Brain microvascular endothelial cell (primary cell): ENCODE measurements at places on chromosomes 12 and 14.

DNA sequence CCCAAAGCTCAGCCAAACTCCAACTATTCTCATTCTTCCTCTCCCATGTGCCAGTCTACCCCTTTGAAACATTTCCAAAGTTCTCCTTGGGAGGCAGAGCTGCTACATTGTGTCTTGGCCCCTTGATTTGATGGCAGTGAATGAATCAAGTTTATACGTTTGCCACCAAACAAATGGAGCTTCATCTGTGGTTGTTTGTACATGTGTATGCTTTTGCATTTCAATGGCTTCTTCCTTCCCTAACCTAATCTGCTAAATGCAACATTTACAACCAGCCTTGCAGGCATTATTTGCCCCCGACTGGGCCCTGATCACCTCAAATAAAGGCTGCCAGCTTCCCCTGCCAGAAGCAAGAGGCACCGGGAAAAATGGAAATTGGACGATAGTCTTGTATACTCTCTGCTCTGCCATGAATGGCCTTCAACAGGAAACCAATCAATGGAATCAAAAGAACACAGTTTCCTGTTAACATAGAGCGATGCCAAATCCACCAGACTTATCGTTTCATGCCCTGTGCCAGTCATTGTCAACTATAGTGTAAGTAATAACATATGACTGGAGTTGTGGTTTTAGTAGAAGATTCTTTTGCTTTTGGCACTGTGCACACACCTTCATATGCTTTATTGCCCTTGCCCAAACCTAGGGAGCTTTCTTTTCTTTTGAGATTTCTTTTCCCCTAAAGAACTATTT, 97.8 kb downstream of the TMEM30B start:
- DNase-seq = no peak

DNA sequence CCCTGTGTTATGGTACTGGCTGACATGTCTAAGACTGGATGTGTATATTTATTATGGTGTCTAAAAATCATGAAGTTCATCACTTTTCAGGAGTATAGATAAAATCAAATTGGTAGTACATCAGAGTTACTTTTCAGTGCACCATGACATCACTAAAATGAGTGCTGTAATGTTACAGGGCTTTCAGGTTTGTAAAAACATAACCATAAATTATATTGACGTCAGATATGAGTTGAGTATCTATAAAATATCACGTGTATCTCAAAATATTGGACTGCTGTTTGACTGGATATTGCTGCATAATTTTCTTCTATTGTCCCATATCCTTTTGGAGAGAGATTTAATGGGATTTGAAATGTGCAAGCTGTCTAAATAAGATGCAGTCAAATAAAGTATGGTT, 22.0 kb downstream of the NAA30 start:
- DNase-seq = no peak

GRCh38 chr12:40202095-40203059, 22.4 kb upstream of the LRRK2 start:
- DNase-seq = no peak

GRCh38 chr12:26853303-26854030, 20.5 kb upstream of the ITPR2 start:
- DNase-seq = peak; percentile 52

- no peak for DNase-seq
Observed at GRCh38 chr12:58980768-58981167, 60.5 kb upstream of the LRIG3 start.

GRCh38 chr12:80015660-80016059, 80.8 kb upstream of the PPP1R12A start:
- DNase-seq = no peak

GRCh38 chr12:3437986-3438385, 53.0 kb upstream of the PRMT8 start:
- DNase-seq = no peak

DNA sequence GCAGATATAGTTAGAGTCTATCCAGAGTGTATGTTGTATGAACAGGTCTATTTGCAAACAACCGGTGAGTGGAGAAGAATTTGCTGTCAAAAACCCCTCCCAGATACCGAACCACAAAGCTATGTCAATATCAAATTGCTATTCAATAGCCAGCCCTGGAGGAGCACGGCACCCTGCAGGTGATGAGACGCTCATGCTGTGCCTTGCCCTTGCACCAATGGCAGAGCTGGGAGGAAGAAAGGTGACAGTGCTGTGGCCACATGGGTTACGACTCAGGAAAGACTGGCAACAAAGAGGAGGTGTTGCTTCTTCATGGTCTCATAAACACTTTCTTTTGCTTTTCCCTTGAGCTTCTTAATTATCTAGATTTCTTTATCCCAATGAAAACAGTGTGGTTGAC, 55.7 kb downstream of the PAX9 start:
- no peak for DNase-seq

DNA sequence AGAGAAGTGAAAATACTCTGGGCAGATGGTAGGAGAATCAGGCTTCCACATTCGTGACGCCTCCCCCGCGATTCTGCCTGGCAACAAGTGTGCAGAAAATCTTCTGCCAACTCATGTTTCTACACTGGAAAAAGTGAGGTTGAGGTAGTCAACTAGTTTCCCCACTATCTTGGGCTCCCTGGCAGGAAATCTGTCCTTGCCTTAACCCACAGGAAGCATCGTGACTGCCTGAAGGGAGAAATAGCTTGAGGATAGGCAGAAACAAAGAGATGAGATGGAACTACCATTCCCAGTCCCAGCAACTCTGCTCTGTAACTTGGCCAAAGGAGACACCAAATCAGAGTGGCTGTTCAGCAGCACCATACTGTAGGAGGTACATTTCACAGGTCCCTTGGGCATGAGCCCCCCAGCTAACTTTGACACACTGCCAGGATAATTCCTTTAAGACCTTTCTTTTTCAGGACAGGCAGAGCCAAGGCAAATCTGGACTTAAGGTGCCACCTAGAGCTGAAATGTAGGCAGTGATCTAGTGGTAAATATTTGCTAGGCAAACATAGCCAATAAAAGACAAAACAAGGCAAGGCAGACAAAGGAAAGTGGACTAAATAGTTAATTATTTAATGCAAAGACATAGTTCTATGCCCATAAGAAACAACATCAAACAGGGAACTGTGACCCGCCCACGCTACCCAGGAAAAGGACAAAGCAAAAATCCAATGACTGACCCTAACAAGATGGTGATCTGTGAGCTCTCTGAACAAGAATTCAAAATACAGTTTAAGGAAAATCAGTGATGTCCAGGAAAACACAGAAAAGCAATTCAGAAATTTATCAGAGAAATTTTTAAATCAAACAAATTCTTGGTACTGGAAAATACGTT, 205.1 kb downstream of the PTPRO start:
- DNase-seq = no peak

- DNase-seq = no peak
Observed at GRCh38 chr12:96510306-96510764, 21.0 kb downstream of the CFAP54 start.

GRCh38 chr12:4595881-4596280, 33.9 kb downstream of the DYRK4 start:
- DNase-seq = no peak

DNA sequence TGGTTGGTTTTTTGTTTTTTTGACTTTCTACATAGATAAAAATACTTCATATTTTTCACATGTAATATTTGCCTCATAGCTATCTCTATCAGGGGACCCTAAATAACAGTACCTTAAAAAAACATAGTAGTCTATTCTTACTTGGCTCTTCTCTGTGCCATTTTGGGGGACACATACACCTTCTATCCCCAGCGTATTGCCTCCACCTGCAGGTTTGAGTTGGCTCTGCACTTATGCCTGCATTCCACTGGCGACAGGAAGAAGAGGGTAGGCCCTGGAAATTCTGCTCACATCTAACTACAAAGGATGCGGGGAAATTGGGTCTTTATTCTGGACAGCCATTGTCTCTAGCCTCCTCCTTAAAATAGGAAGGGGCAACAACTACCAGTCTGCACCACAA, 13.8 kb upstream of the IFI27L2 start:
- no peak for DNase-seq

GRCh38 chr14:51097287-51097686, 2.4 kb upstream of the TRIM9 start:
- no peak for DNase-seq

GRCh38 chr14:22486675-22487074, 102.3 kb downstream of the DAD1 start:
- DNase-seq = no peak

GRCh38 chr12:118311666-118312065, 61.0 kb downstream of the TAOK3 start:
- no peak for DNase-seq
